ENCODE measurements at places on chromosomes 2 and 18. TPM values are rescaled to one million over a fixed set of nuclear protein-coding genes. Genes with fewer than 3 reads are reported as not detected.

DNA sequence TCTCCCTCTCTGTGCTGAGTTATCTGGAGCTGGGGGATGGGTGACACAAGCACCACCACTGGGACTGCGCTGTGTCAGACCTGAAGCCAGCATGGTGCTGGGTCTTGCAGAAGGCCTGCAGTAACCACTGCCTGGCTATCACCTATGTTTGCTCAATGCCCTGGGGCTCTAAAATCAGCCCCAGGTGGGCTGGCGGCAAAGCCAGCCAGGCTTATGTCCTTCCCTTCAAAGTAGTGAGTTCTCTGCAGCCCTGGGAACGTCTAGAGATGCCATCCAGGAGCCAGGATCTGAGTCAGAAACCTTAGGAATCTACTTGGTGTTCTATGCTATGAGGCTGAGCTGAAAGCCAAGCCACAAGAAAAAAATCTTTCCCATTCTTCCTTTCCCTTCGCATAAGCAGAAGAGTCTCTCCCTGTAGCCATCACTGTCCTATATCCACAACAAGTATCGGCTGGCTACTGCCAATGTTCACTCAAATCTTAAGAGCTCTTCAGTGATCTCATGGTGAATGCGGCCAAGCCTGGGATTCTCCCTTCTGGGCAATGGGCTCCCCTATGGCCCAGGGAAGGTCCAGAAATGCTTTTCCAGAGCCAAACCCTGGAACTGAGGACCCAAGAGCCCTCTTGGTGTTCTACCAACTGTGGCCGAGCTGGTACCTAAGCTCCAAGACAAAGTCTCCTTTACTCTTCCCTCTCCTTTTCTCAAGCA, 248.7 kb downstream of the ZNF385B start:
- DNase-seq, result no peak
- no peaks in the 10 kb centered on the region for H3K4me1 ChIP-seq
- H3K36me3 ChIP-seq, result no peaks in the 10 kb centered on the region
- no peak overlapping the region for H3K27ac ChIP-seq
- H3K4me3 ChIP-seq, result no peak overlapping the region
- no peaks in the 10 kb centered on the region for H3K27me3 ChIP-seq

The APLF gene
- 0.67 TPM for total RNA-seq

- no peaks in the 10 kb centered on the region for H3K27me3 ChIP-seq
- no peak overlapping the region for H3K4me3 ChIP-seq
- H3K27ac ChIP-seq, result no peak overlapping the region
Measured at GRCh38 chr2:126059379-126059778, 596.6 kb upstream of the GYPC start.

DNA sequence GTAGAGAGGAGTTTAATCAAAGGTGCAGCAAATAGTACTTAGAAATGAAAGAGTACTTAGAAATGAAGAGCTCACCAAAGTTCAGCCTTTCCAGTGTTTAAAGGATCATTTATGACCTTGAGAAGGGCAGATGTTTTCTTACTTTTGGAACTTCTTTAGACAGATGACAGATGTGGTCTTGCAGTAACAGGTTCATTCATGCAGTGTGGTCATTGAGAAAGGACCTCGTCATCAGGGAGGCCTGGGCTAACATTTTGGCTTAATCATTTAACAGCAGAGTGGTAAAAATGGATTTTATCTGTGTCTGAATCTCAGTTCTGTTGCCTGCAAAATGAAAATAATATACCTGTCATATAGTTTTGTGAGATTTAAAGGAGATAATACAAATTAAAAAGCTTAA, 75.1 kb upstream of the NT5C1B start:
- no peak overlapping the region for H3K4me3 ChIP-seq
- no peak for DNase-seq
- no peaks in the 10 kb centered on the region for H3K4me1 ChIP-seq
- H3K36me3 ChIP-seq, result no peaks in the 10 kb centered on the region
- H3K27me3 ChIP-seq, result no peaks in the 10 kb centered on the region
- no peak overlapping the region for H3K27ac ChIP-seq

DNA sequence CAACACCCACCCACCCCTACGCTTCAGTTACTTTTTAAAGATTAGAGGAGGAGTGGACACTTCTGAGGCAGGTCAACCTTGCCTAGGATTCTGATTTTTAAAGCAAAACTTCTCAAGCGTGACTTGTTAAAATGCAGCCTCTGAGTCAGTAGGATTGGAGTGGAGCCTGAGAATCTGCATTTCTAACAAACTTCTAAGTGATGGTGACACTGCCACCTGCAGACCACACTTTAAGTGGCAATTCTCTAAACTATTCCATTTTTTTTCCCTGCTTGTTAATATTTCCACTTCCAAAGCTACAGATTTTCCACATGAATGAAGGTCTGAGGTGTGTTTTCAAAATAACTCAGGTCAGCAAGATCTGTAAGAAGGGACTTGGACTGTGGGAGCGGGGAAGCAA, 171.1 kb upstream of the CCDC150 start:
- H3K4me1 ChIP-seq, result no peaks in the 10 kb centered on the region
- DNase-seq, result no peak
- no peaks in the 10 kb centered on the region for H3K36me3 ChIP-seq
- no peak overlapping the region for H3K27ac ChIP-seq

DNA sequence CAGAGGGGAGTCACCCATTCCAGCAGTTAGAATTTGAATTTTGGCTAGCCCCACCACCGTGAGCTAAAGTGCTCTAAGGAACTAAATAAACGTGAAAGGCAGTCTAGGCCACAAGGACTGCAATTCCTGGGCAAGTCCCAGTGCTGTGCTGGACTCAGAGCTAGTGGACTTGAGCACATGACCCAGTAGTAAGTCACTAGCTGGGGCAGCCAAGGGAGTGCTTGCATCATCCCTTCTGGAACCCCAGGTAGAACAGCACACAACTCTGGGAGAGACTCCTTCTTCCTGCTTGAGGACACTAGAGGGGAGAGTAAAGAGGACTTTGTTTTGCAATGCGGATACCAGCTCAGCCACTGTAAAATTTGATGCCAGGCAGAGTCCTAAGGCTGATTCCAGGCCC, 672.2 kb downstream of the CPS1 start:
- no peak overlapping the region for H3K27ac ChIP-seq
- H3K27me3 ChIP-seq, result no peaks in the 10 kb centered on the region
- no peak overlapping the region for H3K4me3 ChIP-seq

DNA sequence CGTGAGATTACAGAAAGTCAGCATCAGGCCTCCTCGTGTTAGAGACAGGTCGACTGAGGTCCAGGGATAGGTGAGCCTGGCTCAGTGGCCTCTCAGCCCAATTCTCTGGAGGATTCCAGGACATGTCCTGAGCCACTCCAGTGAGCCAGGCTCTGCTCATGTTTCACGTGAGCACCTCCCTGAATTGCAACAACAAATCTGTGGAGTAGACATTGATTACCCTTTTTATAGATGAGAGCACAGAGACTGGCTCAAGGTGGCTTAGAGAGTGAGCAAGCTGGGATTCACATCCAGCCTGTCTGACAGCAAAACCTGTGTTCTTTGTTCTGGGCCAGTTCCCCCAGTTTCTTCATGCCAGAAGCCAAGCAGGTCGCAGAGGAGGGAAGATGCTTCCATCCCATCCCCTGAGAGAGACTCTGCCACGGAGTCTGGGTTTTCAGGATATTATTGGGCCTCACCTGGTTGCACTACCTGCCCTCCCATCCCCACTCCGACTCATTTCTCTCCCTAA, 46.4 kb downstream of the HS1BP3 start:
- H3K4me3 ChIP-seq, result no peak overlapping the region
- no peak for DNase-seq
- peaks cover 7% of the 10 kb centered on the region for H3K4me1 ChIP-seq
- H3K27ac ChIP-seq, result no peak overlapping the region
- no peaks in the 10 kb centered on the region for H3K27me3 ChIP-seq

The TWIST2 gene
- not detected for total RNA-seq

DNA sequence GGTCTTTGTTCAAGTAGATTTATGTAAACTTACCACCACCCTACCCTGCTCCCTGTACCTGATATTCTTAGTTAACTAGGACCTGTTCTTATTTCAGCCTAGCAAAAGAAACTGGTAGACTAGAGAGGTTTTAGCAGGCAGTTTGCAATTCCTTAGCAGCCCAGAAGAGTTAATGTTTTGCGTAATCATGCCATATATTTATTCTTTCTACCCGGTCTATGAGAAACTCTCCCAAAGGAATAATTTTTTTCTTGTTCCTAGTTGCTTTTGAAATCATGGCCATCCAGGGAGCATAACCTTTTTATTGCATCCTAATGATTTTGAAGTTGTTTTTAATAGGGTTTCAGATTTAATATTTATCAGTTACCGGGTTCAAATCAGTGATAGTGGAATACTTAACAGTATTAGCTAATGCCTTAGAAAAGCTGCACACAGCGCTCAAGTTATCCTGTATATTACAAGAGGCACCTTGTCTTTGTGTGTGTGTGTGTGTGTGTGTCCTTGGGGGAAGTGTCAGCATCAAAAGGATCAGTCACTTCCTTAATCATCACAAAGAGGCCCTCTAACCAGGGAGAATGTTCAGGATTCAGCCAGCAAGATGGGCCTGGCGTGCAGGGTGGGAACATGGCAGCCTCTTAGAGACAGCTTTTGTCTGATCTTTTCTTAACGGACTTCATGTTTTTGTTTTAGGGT, 52.9 kb downstream of the CABLES1 start:
- no peaks in the 10 kb centered on the region for H3K4me1 ChIP-seq
- DNase-seq, result no peak
- no peak overlapping the region for H3K4me3 ChIP-seq
- H3K27ac ChIP-seq, result no peak overlapping the region

The C2orf80 gene
- total RNA-seq, result not detected

DNA sequence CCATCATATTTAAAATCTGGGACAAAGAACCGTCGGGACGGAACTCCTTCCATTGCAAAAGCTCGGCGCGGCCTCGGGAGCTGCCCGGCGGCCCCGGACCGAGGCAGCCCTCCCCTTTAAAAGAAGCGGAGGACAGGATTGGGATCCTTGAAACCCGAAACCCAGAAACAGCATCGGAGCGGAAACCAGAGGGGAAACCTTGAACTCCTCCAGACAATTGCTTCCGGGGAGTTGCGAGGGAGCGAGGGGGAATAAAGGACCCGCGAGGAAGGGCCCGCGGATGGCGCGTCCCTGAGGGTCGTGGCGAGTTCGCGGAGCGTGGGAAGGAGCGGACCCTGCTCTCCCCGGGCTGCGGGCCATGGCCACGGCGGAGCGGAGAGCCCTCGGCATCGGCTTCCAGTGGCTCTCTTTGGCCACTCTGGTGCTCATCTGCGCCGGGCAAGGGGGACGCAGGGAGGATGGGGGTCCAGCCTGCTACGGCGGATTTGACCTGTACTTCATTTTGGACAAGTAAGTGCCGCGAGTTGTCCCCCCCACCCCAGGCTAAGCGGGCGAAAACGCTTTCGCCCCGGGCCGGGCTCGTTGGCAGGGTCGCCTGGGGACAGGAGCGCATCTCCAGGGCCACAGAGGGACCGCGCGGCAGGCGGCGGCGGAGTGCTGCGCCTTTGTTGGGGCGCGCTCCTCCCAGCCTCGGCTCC, at the start of gene ANTXR1:
ANTXR1 (plus strand) TSS at position 38 of the 698 bp plus-strand sequence; CDS start at position 359, 321 bp downstream.
- H3K4me1 ChIP-seq, result peaks cover 11% of the 10 kb centered on the region
- no peaks in the 10 kb centered on the region for H3K36me3 ChIP-seq
- peak within 1 kb of the TSS; percentile 31 for H3K4me3 ChIP-seq
- H3K27ac ChIP-seq, result no peak within 1 kb of the TSS
- DNase-seq, result peak; percentile 10
- peaks cover 34% of the 10 kb centered on the region for H3K27me3 ChIP-seq

DNA sequence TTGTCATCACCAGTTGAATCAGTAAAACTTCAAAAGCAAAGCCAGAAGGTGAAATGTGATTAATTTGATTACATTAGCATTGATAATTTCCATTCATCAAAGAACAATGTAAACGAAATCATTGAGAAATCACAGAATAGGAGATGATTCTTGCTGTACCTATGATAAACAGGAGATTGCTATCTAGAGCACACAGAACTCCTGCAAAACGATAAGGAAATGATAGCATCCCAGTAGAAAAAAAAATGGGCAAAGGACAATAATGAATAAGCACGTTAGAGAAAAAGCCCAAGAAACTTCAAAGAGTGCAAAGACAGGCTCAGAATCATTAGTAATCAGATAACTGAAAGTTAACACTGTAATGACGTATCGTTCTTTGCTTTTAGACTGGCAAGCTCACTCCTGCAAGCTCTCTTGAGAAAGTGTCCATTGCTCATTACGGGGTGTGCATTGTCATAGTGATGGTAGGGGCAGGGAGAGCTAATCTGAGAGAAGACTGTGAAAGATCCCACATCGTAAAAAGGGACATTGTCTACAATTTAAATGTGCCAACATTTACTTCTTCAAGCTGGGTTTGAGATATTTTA, 143.6 kb downstream of the SPP2 start:
- no peaks in the 10 kb centered on the region for H3K36me3 ChIP-seq
- H3K27me3 ChIP-seq, result no peaks in the 10 kb centered on the region
- H3K27ac ChIP-seq, result no peak overlapping the region
- DNase-seq, result no peak
- no peaks in the 10 kb centered on the region for H3K4me1 ChIP-seq

GRCh38 chr2:199428291-199428690, 29.4 kb downstream of the SATB2 start:
- no peaks in the 10 kb centered on the region for H3K27me3 ChIP-seq
- peaks cover 78% of the 10 kb centered on the region for H3K36me3 ChIP-seq
- no peak overlapping the region for H3K27ac ChIP-seq

The NOL4 gene
- not detected for total RNA-seq

The LGALSL gene
- 0.22 TPM for total RNA-seq

The CCDC68 gene
- 1.3 TPM for total RNA-seq

The SH3BP4 gene
- 0.22 TPM for total RNA-seq

GRCh38 chr2:217667512-217667911, 335.3 kb downstream of the TNS1 start:
- no peaks in the 10 kb centered on the region for H3K27me3 ChIP-seq
- H3K4me3 ChIP-seq, result no peak overlapping the region
- no peaks in the 10 kb centered on the region for H3K36me3 ChIP-seq
- no peak overlapping the region for H3K27ac ChIP-seq
- H3K4me1 ChIP-seq, result no peaks in the 10 kb centered on the region
- no peak for DNase-seq

DNA sequence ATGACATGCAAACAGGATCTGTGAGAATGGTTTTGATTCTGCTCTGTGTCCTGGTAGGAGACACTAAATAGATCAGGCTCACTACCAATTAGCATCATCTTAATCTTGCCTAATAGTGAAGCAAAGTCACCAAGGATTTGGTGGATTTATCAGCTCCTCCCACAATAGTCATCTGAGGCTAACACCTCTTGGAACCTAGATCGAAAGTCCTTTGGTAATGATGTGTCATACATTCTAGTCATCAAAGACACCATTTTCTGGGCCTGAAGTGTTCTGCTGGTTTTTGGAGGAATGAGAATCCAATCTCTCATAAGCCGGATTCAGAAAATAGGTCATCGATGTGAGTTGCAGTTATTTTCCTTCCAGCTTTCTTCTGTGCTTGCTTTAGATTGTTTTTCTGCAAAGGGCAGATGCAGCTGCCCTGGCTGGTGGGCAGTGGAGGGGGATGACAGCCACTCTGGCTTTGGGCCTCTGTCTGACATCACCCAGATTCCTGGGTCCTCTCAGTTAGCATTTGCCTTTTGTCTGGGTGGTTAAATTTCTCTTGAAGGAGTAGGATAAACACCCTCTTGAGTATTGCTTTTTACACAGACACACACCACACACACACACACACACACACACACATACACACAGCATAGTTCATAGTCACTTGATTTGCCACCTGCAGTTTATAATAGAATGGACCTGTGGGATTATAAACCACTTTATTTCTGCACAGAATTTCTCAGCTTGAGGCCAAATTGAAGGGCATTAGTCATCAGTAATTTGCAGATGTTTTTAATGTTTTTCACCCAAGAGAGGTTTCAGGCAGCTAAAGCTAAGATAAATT, at the start of gene MYO3B:
MYO3B (plus strand) TSS at position 198 of the 832 bp plus-strand sequence; CDS start at position 339, 141 bp downstream.
- no peaks in the 10 kb centered on the region for H3K27me3 ChIP-seq
- H3K4me1 ChIP-seq, result no peaks in the 10 kb centered on the region
- no peak for DNase-seq

The NOSTRIN gene
- total RNA-seq, result 50.9 TPM

Measured in K562 (cell line).